ENCODE measurements at places on chromosomes 4 and X.

DNA sequence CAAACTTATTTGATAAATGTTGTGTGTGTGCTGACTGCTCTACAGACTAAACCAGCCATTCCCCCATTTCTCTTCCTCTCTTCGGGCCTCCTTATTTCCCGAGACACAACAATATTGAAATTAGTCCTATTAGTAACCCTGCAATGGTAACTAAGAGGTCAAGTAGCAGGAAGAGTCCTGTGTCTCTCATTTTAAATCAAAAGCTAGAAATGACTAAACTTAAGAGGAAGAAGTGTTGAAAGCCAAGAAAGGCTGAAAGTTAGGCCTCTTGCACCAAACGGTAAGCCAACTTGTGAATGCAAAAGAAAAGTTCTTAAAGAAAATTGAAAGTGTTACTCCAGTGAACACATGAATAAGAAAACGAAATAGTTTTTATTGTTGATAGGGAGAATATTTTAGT is 357.8 kb upstream of the SLC7A11 start:
- no peak for DNase-seq

DNA sequence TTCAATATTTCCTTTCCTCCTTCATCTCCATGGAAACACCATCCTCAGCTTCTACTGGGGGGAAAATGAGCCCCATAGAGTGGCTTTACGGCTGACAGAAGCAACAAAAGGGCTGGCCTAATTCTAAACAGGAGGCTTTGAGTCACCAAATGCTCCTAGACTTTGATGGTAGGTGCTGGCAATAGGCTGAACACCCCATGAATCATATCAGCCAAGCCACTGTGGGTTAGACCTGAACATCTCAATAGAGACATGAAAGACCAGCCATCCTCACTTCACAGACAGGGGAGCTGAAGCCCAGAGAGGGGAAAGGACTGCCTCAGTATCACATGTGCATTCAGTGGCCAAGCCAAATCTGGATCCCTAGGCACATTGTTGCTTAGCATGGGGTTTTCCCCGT is 107.6 kb downstream of the AMER1 start:
- DNase-seq, result no peak

- no peak for DNase-seq
Measured at GRCh38 chr4:104501290-104501689, 6.6 kb upstream of the CXXC4 start.

GRCh38 chrX:12446342-12447075 is 308.2 kb downstream of the FRMPD4 start:
- DNase-seq, result no peak

GRCh38 chrX:71082822-71083221 is 12.8 kb upstream of the FOXO4 start:
- DNase-seq, result no peak
